ENCODE measurements at places on chromosomes 3 and 15. TPM values are rescaled to one million over a fixed set of nuclear protein-coding genes. Genes with fewer than 3 reads are reported as not detected.

The AGTR1 gene
- total RNA-seq, result 0.28 TPM

The GOLGA8N gene
- total RNA-seq, result 4.2 TPM

The SCN5A gene
- total RNA-seq, result 148 TPM

The WDR93 gene
- total RNA-seq, result not detected

The NT5DC2 gene
- total RNA-seq, result 57.3 TPM

The ASB7 gene
- 4.5 TPM for total RNA-seq

The ATG3 gene
- total RNA-seq, result 44.3 TPM

The SLC28A2 gene
- total RNA-seq, result not detected

The ATP13A4 gene
- 0.22 TPM for total RNA-seq

The PLEKHO2 gene
- 8.2 TPM for total RNA-seq

The GASK1A gene
- total RNA-seq, result 0.28 TPM

The IMPG2 gene
- 0.19 TPM for total RNA-seq

DNA sequence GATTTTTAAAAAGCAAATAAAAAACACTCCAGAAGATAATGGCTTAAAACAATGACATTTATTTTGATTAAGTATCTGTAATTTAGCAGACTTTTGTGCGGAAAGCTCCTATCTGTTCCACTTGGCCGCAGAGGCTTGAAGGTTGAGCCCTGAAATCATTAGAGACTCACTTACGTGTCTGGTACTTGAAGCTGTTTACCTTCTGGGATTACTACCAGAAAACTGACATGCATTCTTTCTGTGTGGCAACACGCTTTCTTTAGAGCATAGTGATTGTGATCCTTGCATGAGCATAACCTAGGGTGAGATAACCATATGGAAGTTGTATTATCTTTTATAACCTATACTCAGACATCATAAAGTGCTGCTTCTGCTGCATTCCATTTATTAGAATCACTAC is 298.5 kb downstream of the SI start:
- DNase-seq, result no peak

GRCh38 chr15:64361259-64361658 is 5.3 kb upstream of the CSNK1G1 start:
- no peak for DNase-seq

DNA sequence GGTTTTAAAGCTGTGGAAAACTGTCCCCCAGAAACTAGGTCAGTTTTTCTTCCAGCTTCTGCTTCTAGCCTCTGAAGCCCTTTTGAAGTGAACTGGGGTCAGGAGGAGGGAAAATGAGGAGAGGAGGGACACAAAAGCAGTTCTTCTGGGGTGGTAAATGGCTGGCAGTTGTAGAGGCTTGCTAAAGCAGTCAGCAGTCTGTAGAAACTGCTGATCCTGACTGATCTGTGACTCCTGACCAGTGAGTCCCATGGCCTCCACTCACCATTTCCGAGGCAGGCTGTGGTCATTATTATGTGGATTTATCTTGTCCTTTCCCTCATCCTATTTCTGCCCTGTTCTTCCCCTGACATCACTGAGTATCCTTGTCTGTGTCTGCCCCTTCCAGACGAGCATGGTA is 276.4 kb upstream of the ROPN1 start:
- DNase-seq, result no peak

GRCh38 chr3:173340626-173341025 is 56.9 kb upstream of the NLGN1 start:
- DNase-seq, result no peak

- no peak for DNase-seq
These were observed 30.4 kb downstream of the SLC24A1 start for GRCh38 chr15:65651831-65652749.

GRCh38 chr3:16494814-16495431 is 18.6 kb downstream of the RFTN1 start:
- DNase-seq, result no peak

DNA sequence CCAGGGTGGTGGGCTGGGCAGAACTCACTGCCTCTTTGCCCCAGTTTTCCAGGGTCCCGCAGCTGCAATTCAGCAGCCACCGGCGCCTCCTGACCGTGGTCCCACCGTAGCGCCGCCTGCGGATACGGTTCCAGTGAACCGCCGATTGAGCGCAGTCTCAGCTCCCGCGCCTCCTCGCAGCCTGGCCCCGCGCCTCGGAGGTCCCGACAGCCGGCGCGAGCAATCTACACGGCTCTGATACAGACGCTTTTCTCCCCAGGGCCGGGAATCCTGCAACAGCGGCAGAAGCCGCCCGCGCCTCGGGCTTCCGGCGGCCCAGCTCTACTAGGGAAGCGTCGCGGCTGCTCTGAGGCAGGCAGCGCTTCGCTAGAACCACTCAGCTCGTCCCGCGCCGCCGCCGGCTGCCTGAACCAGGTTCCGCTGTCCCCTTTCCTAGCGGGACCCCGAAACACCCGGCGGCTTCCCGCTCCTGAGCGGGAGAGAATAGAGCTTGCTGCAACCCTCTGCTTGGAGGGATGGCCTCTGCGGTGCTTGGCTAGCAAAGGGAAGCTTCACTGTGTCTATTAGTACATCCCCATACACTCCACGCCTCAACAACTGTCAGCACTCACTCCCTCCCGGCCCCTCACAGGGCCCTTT is 3.1 kb downstream of the FOXL2NB start:
- DNase-seq, result peak; percentile 28

- no peak for DNase-seq
These were observed 34.3 kb downstream of the IL1RAP start for GRCh38 chr3:190548031-190548656.

DNA sequence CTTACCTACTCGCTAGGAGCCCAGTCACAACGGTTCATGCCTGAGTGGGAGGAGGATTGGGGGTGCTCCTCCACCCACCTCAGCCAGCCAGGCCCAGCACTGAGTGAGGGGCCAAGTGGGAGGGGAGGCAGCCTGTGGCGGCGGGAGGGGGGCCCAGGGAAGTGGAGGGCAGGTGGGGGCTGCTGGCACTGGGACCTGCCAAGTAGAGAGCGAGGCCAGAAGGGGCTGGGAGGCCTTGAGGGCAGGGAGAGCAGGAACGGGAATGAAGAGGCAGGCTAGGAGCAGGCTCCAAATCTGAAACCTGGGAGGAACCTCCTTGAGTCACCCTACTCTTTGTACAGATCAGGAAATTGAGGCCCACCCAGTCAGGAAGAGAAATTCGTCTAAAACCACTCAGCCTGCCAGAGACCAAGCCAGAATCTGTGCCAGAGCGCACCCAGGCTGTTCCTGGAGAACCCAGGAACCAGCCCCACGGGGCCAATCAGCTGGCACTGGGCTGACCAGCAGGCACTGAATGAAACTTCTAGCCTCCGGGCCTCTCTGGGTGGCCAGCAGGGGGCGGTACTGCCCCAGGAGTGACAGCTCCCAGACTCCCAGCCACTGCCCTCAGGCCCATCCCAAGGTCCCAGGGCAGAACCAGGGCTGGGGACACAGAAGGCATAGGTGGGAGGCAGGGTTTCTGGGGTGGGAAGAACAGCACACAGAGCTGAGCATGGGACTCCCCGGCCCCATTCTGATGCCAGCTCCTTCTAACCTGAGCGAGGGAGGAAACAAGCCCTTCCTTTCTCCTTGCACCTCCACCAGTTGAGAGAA is 14.8 kb upstream of the CYP11A1 start:
- peak; percentile 84 for DNase-seq

- DNase-seq, result no peak
These were observed 137.6 kb upstream of the TRIM42 start for GRCh38 chr3:140540262-140540661.

DNA sequence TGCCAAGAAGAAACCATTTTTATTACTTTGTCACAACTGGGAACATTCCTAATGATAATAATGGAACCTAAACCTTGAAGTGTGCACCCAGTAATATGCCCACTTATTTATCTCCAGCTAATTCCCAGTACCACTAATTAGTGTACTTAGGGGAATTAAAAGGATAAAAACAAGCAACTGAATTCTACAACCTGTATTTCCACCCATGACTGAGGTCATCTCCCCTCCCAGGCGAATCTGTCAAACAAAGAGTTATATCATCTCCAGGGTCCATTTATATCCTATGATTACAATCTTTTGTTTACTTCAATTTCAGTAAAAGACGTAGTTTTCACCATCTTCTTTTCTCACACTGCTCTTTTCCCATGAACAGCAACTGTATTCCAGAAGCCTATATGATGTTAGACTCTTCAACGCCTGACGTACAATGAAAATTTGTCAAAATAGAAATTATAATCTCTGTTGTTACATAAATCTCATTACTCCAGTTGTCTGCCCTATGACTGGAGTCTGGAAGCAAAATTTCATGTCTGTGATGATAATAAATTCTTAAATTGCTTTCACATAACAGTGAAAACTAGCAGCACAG is 177.6 kb downstream of the GOLIM4 start:
- DNase-seq, result no peak

GRCh38 chr15:55743729-55744655 is 1.0 kb upstream of the PRTG start:
- no peak for DNase-seq

DNA sequence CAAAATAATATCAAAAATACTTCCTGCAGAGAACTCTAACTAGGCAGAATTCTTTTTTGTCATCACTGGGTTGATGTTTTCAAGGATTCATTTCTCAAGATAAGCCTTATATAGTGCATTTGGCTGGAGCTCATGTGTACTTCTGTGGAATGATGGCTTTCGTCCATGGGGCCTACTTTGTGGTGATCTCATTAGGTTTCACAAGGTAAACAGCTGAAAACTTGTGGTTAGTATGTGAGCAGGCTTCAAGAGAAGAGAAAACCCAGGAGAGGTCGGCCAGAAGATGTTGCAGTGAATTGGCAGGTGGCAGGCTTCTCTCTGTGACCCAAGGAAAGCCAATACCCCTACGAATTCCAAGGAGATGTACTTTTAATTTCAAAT is 121.4 kb upstream of the PHLDB2 start:
- peak; percentile 79 for DNase-seq

DNA sequence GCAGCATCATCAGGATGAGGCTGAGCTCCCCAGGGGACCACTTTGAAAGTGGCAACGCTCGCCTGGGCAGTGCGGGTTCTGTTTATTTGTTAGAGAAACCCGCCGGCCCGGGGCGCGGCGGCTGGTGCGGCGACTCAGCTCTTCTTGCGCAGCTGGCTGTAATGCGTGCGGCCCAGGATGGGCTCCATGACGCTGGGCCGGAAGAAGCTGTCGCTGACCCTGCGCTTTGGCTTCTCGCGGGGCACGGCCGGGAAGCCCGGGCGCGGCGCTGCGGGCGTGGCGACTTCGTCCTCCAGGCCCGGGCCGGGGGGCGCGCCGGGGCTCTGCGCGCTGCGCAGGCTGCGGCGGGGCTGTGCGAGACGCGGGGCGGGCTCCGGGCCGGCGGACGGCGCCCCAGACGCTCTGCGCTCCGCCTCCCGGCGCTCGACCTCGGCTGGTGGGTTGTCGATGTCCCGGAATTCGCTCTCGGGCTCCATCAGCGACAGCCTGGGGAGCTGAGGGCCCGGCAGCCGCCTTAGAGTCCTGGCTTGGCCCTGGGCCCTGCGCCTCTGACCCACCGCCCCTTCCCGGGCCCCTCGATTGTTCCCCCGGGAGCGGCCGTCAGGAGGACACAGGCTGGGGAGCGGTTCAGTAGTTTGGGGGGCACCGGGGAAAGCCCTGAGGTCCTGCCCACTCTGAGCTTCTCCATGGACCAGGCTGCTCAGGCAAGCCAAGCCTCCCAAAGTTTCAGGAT is 10.3 kb upstream of the KIF7 start:
- DNase-seq, result peak; percentile 61

- DNase-seq, result no peak
These were observed 107.5 kb upstream of the GALNT15 start for GRCh38 chr3:16066975-16067374.

DNA sequence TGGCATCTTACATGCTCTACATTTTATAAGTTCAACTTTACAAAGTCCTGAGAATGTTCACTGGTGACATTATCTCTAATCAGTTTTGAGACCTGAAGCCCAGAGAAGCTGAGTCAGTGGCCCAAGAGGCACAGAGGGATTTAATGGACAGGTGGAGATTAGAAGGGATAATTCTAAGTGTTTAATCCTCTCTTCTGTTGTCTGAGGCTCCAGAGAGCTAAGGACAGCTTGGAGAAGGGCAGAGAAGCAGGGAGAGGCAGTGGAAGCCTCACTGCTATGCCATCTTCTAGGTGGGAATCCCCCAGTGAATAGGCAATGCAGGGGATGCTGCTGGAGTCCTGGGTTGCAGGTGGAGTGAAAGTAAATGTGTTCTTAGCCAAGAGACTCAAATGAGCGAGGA is 369.4 kb upstream of the SLCO3A1 start:
- DNase-seq, result no peak

GRCh38 chr3:155179966-155180757 is 100.0 kb downstream of the MME start:
- no peak for DNase-seq

DNA sequence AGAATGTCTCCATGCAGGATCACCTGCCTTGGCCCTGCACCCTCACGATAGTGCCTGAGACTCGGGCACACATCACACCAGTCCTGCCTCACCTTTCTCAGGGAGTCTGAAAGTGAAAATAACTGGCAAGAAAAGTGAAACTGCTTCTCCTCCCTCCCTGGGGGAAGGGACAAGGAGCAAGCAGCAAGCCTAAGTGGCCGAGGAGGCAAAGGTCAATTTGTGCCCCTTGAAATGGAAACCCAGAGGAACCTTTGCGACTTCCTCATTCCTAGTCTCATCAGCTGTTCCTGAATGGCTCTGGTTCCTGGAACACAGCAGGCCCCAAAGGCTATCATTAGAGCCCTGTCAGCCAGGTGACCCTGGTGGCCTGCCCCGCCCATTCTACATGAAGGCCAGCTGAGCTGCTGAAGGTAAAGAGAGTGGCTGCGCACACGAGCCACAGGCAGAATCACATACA is 28.0 kb upstream of the SLCO2A1 start:
- DNase-seq, result no peak

DNA sequence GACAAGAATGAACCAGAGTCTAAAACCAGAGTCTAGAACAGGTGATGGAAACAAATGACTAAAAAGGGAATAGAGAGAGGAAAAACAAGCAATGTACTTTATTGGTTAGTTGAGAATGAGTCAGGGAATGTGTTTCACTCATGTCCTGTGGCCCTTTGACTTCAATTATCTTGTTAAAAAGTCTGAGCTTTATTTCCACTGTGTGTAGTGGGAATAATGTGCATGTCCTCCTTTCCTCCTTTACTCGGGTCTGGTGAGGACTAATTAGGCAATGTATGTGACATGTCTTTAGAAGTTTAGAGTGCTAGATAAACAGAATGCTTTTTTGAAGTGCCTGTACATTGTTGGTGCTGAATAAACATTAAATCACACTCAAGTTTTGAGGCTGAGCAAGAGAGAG is 21.3 kb downstream of the LSAMP start:
- DNase-seq, result no peak

DNA sequence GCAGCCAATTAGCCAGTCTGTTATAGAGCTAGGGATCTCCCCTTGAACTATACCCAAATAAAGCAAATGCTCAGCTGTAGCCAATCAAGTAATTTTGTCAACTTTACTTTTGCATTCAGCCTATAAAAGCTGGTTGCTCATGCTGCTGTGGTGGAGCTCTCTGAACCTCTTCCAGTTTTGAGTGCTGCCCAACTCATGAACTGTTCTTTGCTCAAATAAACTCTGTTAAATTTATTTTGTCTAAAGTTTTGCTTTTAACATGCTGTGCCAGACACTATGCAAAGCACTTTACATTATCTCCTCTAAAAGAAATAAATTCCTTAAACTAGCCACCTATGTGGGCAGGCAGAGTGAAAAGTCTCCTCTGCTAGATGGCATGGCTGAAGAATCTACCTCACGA is 51.6 kb upstream of the PXYLP1 start:
- DNase-seq, result no peak

All from heart right ventricle (tissue), 16 donors.